ENCODE measurements at places on chromosomes 2 and 18. TPM values are rescaled to one million over a fixed set of nuclear protein-coding genes. Genes with fewer than 3 reads are reported as not detected.

The IL1RL2 gene
- not detected for total RNA-seq

The ARHGAP15 gene
- 99.0 TPM for total RNA-seq

The CNGA3 gene
- total RNA-seq: not detected

GRCh38 chr2:58099096-58099769 lies 52.6 kb downstream of the VRK2 start:
- no peak for DNase-seq

DNA sequence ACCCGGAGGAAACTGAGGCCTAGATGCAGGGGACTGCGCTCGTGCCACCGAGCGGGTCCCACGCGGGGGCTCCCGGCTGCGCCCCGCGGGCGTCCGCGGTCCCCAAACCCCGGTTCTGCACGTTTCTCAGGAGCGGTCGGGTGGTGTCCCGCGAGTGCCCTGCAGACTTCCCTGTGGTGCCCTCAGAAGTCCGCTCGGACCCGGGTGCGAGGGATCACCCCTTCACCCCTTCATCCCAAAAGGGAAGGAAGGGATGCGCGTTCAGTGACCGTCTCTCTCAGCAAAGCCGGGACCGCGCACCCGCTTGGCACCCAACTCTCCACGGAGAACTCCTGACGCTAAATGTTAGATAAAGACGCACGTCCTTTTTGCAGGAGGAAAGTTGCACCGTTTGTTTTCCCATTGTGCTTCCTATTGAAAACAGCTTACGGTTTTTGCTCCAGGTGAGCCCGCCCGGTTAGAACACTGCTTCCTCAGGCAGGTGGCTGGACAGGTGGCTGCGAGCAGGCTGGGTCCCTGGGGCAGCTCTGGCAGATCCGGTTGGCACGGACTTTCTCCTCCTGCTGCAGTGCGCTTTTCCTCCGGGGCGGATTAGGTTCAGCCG lies 779 bp downstream of the DGKD start:
- peak; percentile 88 for DNase-seq

The LRATD1 gene
- 0.23 TPM for total RNA-seq

The SS18 gene
- 70.5 TPM for total RNA-seq

The SERPINB2 gene
- total RNA-seq: 0.60 TPM

DNA sequence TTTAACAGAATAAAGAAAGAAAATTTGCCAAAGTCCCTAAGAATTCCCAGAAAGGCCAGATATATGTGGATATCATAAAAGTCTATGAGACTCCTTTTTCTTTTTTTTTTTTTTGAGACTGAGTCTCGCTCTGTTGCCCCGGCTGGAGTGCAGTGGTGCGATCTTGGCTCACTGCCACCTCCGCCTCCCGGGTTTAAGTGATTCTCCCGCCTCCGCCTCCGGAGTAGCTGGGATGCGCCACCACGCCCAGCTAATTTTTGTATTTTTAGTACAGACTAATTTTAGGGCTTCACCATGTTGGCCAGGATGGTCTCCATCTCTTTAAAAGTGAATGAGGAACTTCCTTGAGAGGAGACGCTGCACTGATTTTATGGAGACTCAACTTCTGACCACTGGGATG lies 335.2 kb downstream of the FBXO15 start:
- DNase-seq: no peak

DNA sequence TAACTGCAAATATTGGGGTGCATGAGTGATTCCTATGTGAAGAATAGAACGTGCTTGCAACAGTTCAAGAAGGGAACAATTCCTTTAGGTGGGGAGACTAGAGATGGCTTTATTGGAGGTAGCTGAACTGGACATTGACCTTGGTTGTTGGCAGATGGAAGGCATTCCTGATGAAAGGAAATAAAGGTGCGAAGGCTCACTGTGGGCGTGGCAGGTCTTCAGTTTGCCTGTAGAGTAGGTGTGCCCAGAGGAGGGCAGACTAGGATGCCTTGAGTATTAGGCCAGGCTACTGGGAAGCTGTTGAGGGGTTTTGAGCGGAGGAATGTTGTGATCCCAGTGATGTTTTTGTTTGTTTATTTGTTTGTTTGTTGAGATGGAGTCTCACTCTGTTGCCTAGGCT lies 2.8 kb downstream of the SPR start:
- no peak for DNase-seq

- no peak for DNase-seq
Observed at GRCh38 chr2:154908327-154908726, 209.8 kb downstream of the KCNJ3 start.

The GPD2 gene
- total RNA-seq: 32.1 TPM

GRCh38 chr2:129087133-129087813 lies 768.6 kb upstream of the HS6ST1 start:
- no peak for DNase-seq

DNA sequence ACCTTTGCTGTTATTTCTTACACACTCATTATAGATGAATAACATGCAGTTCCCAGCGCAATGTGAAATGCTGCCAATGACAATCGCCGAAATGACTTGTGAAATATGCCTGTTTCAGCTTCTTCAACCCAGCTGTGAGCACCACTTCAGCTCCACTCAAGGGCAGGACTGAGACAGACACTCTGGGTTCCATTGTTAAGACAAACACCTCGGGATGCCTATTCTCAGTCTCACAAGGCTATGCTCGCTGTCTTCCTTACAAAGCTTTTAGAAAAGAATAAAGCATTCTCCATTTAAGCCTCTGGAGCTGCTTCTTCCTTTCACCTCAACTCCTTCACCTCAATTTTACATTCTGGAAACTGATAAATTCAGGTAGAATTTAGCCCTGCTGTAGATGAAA lies 4.2 kb downstream of the CBLN2 start:
- no peak for DNase-seq

The RALBP1 gene
- total RNA-seq: 51.6 TPM

DNA sequence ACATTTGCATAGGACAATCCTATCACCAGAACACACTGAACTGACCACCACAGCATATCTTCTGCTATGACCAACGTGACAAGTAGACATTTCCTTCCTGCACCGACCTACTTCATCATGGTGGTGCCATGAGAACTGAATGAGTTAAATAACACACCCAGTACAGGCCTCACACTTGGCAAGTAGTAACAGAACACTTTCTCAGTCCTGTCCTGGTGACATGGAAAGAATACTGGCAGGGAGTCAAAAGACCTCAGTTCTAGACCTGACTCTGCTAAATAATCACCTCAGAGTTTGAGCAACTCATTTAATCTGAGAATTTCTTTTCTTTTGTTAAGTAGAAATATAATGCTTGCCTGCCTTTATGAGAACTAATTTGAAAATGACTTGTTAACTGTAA lies 186.3 kb upstream of the SMAD7 start:
- DNase-seq: no peak

GRCh38 chr2:12543076-12543977 lies 173.4 kb upstream of the TRIB2 start:
- no peak for DNase-seq

The TBR1 gene
- total RNA-seq: not detected

The CFAP65 gene
- total RNA-seq: not detected

GRCh38 chr2:83990636-83991035 lies 468.4 kb downstream of the SUCLG1 start:
- DNase-seq: no peak

The MSTN gene
- 0.37 TPM for total RNA-seq

The ID2 gene
- total RNA-seq: 94.6 TPM

- DNase-seq: no peak
Observed at GRCh38 chr2:41729800-41730364, 317.9 kb upstream of the PKDCC start.

DNA sequence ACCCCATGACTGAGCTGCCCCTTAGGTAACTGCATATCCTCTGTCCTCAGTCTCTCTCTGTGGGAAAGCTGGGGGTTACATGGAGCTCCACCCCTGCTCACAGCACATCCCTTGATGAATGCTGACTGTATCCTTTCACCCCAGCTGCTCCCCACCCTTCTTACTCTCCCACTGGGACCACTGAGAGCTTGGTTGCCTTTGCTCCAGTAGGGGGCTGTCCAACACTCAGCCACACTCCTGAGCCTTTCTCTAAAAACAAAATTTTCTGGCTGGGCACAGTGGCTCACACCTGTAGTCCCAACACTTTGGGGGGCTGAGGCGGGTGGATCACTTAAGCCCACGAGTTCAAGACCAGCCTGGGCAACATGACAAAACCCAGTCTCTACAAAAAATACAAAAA lies 89.2 kb upstream of the MSH2 start:
- peak; percentile 18 for DNase-seq

The SKOR2 gene
- not detected for total RNA-seq

DNA sequence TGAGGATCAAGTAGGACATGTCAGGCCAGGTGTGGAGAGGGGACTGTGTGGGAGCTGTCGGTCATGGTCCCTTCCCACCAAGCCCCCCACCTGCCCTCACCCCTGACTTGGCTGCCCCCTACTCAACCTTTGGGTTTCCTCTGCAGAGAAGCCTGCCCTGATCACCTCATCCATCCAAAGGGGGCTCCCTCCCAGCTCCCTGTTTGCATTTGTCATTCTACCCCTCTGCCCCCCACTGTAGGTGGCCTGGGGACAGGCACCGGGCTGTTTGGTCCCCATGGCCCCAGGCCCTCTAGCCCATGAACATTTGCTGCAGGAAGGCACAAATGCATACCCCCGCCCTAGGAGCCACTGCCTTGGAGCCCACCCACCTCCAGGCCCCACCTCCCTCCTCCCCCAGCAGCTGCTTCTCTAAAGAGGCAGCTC lies 115.0 kb downstream of the SMAD7 start:
- peak; percentile 66 for DNase-seq

DNA sequence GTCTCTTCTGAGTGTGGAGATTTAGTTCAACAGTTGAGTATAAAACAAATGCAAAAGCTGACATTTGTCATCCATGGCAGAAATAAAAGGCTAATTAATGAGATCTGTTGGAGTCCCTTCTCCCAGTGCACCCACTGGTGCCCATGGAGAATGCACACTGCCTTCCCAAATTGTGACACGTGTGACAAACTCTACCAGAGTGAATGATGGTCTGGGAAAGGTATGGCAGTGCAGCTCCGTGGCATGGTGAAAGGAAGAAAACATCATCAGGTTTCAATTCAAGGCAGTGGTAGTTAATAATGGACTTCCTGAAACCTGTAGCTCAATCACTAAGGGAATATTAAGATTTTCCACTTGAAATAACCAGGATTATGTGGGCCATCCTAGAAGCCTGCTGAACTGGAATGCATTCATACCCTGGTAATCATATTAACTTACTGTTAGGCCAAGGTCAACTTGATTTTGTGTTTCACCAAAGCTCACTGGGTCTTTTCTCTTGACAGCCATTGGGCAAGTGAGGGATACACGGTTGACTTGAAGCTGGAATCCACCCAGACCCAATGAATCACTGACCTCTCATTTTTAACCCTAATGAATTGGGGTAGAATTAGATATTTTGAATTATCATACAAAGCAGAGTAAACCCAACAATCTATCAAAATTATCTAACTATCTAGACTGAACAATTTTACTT lies 167.6 kb downstream of the AFF3 start:
- no peak for DNase-seq

DNA sequence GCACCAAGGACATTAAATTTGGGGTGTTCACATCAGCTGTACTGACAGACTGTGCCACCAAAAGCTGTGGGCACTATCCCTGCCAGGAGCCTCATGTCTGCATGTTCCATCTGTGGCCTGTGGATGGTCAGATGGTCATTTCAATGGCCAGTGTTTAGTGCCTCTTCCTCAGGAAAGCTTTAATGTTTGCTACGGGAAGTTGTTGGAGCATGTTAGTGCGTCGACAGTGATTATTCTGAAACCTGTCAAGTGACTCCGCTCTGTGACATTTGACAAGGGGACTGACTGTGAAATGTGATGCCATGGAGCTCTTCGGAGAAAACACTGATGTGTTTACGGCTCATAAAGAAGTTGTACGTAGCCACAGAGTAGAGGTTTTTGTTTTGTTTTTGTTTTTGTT lies 18.7 kb upstream of the RGPD4 start:
- DNase-seq: no peak

GRCh38 chr2:226256709-226257376 lies 542.8 kb downstream of the IRS1 start:
- no peak for DNase-seq

- no peak for DNase-seq
Observed at GRCh38 chr2:51595836-51596235, 563.9 kb upstream of the NRXN1 start.

DNA sequence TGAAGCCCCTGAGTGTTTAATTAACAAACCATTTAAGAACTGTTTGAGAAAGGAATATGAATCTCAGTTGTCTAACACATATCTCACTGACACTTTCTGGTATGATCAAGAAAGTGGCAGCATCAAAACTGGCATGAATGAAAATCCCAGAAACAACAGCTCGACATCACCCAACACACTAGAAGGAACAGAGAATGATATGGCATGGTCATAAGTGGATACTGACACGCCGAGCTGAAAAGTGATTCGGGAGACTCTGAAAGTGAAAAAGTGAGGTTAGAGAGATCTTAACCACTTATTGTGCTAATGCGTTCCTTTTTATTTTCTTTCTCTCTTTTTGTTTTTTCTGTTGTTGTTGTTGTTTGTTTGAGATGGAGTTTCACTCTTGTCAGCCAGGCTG lies 37.9 kb downstream of the MRPL35 start:
- DNase-seq: no peak

DNA sequence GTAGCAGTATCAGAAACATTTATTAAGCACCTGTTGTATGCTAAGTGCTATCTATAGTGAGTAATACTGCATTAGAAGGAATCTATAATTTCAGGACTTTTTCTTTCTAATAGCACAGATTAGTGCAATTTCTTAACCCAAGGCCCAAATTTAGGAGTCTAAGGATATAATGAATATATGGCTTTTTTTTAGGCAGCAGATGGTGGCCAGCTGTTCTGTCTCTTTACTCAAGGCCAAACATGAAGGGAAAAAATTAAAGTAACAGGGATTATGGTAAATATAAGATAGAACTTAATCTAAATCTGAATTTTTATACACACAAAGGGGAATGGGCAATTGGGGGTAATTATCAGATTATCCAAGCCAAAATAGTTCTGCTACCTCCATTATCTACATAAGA lies 230.6 kb upstream of the SP5 start:
- DNase-seq: no peak

The DSG1 gene
- total RNA-seq: not detected

- DNase-seq: no peak
Observed at GRCh38 chr2:176790468-176790867, 422.1 kb upstream of the HNRNPA3 start.

- DNase-seq: no peak
Observed at GRCh38 chr18:65906621-65907034, 155.8 kb downstream of the CDH7 start.

DNA sequence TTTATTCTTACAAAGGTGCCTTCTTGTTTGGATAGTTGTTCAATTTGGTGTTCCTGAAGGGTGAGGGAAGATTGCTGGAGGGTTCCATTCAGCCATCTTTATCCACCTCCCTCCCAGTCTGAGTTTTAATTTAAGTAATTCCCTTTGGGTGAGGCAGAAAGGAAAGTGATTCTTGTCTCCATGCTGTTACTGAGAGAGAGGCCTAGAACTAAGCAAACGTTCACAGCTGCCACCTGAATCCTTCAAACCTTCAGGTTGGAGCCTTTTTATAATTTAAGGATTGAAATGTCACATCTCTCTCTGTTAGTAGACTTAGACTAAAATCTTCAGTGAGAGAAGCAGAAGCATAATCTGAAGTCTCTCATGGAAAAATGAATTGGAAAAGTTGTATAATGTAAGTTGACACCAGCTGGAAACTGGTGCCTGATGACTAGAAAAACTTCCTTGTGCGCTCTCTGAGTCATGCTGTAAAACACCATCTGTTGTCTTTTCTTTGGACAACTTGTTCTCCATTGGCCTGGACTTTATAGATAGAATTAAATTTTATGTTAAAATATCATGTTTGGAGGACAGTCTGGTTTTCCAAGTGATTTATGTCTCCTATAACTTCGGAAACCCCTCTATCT lies 14.6 kb downstream of the STRADB start:
- no peak for DNase-seq

The CD8B2 gene
- 0.26 TPM for total RNA-seq

The FEV gene
- total RNA-seq: not detected

The ANKRD23 gene
- 9.3 TPM for total RNA-seq
